ENCODE measurements at places on chromosomes 13 and 19.

DNA sequence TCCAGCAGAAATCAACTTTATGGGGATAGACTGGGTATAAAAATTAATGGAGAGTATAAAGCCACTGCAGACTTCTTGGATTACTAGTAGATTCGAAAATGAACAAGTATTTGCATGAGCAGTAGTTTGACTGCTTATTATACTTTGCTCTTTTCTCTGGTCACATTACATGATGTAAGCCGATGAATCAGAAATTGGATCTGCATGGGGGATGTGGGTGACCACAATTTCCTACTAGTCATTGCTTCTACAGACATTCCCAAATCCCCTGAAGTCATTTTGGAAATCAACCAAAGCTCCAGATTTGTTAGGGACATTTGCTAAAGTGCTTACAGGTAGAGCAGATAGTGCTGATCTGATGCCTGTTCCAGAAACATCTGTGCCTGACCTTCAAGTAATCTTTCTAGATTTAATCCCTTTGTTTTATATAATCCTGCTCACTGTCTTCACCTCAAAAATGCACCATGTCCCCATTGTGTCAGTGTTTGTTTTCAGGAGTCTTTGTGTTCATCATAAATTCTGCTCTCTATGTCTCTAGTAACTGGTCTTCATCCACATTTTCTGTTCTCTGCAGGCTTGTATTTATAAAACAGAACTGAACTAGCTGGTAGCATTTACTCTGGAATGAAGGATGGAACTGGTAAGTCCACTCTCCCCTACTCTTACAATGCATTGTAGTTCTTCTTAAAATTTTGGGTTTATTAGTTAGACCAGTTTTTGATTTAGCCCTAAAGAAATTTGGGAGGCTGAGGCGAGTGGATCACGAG, 201.5 kb upstream of the CSNK1A1L start:
- DNase-seq: peak; percentile 55

DNA sequence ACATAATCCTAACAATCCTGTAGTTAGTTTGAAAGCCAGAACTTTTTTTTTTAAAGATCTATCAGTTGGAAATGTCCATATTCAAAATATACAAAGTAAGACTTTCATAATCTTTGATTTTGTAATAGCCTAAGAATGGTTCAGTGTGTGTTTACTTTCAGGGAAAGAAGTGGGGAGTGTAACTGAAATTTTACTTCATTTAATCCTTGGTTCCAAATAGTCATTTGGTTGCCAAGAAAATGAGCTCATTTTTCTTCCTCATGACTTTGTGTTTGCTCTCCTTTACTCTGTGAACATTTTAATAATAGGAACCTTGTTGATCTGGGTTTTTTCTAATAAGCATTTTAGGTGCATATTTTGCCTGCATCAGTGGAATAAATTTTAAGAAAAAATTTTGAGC, 278.8 kb downstream of the SLITRK6 start:
- DNase-seq: no peak

DNA sequence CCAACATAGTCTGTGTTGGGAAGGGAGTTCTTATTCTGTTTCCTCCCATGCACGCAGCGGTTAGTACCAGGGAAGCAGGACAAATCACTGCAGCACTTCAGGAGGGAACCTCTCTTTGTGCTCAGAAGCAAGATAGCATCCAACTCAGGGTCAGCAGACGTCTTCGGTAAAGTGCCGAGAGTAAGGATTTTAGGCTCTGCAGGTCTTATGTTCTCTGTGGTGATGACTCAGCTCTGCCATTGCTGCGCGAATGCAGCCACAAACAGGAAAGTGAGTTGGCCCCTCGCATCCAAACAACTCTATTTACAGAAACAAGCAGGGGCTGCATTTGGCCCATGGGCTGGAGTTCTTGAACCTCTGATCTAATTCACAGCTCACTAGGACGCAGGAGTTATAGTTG, 122.1 kb upstream of the SPATA13 start:
- DNase-seq: no peak

DNA sequence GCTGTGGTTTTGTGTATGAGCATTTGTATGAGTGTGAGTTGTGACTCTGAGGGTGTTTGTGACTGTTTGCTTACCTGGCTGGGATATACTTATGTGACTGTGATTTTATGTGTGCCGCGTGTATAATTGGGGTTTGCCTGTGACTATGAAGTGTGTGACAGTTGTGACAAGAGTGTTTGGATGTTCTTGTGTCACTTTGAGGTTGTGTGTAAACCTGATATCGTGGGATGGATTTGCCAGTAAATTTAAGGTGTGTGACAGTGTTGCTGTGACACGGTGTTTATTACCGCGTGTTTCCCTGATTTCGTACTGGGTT, 442 bp downstream of the ZNF420 start:
- DNase-seq: no peak

- no peak for DNase-seq
These were observed 21.5 kb upstream of the SDHAF1 start for GRCh38 chr19:35973487-35973886.

GRCh38 chr13:80881942-80882445, 541.1 kb upstream of the SPRY2 start:
- no peak for DNase-seq

- DNase-seq: no peak
These were observed 484.5 kb downstream of the GPC5 start for GRCh38 chr13:91882918-91883317.

- no peak for DNase-seq
These were observed 1872.7 kb downstream of the OLFM4 start for GRCh38 chr13:54901316-54901715.

- DNase-seq: no peak
These were observed 11.0 kb downstream of the FRY start for GRCh38 chr13:32042551-32042950.

GRCh38 chr19:47471733-47472457, at the start of gene SLC8A2:
SLC8A2 (minus strand) TSS chr19:47471893; CDS start chr19:47466403, 5,490 bp downstream.
- peak; percentile 13 for DNase-seq

DNA sequence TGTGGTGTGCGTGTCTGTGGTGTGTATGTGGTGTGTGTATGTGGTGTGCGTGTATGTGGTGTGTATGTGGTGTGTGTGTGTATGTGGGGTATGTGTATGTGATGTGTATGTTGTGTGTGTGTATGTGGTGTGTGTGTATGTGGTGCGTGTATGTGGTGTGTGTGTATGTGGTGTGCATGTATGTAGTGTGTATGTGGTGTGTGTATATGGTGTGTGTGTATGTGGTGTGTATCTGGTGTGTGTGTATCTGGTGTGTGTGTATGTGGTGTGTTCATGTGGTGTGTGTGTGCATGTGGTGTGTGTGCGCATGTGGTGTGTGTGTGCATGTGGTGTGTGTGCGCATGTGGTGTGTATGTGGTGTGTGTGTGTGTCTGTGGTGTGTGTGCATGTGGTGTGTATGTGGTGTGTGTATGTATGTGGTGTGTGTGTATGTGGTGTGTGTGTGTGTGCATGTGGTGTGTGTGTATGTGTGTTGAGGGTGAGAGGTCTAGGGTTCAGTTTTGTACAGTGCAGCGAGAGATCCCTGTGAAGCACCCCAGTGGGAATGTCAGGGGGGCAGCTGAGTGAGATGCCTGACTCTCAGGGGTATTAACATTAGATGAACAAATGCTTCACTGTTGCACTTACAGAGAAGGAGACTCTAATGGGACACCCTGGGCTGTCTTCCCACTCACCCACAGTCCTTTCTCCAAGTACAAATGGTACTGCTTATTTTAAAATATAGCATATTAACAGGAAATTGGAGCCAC, 61.3 kb upstream of the MEDAG start:
- no peak for DNase-seq

GRCh38 chr19:33737681-33738371, 58.8 kb upstream of the KCTD15 start:
- no peak for DNase-seq

- no peak for DNase-seq
These were observed 10.8 kb downstream of the LATS2 start for GRCh38 chr13:21050288-21051197.

DNA sequence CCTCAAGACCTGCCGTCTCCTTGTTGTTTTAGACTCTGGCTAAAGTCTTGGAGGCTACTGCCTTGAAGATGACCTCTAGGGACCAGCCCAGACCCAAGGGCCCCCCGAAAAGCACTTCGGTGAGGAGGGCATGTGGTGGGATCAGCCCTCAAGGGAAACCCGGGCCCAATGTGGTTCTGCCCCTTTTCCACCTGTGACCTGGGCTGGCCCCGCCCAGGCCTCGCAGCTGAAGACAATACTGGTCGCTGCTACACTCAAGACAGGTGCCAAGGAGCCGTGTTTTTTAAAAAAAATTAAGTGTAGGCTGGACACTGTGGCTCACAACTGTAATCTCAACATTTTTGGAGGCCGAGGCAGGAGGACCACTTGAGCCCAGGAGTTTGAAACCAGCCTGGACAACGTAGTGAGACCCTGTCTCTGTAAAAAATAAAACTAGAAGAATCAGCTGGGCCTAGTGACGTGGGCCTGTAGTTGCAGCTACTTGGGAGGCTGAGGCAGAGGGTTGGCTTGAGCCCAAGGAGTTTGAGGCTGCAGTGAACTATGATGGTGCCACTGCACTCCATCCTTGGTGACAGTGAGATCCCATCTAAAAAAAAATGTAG, 903 bp downstream of the TLE6 start:
- no peak for DNase-seq

GRCh38 chr13:88464851-88465250, 793.7 kb downstream of the SLITRK5 start:
- DNase-seq: no peak

DNA sequence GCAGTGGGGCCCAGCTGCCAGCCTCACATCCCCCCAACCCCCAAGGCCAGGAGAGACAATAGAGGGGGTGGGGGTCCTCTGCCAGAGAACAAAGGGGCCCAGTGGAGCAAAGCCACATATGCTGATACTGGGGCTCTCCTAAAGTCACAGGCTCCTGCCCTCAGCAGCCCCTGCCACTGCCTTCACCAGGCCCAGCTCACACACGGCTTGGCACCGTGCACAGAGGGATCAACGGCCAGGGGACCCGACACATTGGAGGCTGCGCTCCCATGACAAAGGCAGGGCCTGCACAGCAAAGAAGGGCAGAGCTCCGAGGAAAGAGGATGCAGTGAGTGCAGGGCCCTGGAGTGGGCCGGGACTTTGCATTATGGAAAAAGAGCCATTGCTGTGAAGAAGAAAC, 146.4 kb downstream of the KDM4B start:
- DNase-seq: no peak

DNA sequence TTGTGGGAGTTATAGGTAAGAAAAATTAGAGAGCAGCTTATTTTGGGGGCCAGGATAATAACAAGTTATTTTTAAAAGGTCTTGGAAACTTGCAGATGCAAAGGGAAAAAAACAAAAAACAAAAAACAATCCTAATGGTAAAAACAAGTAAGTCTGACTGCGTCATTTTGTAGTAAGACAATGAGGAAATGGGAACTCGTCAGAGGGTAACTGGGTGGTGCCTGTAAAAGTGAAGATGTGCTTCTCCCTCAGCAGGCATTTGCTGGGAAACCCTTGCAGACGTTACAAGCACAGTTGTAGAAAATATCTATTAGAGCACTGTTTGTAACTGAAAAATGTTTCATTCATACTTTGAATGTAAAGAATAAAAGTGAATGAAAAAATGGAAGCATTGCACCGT, 2.2 kb upstream of the TNFSF13B start:
- DNase-seq: no peak

- DNase-seq: no peak
These were observed 100.7 kb downstream of the SERP2 start for GRCh38 chr13:44474122-44474910.

- no peak for DNase-seq
These were observed 3.2 kb upstream of the IL17D start for GRCh38 chr13:20700288-20700687.

GRCh38 chr13:31947105-31947504, 84.5 kb upstream of the FRY start:
- DNase-seq: no peak

DNA sequence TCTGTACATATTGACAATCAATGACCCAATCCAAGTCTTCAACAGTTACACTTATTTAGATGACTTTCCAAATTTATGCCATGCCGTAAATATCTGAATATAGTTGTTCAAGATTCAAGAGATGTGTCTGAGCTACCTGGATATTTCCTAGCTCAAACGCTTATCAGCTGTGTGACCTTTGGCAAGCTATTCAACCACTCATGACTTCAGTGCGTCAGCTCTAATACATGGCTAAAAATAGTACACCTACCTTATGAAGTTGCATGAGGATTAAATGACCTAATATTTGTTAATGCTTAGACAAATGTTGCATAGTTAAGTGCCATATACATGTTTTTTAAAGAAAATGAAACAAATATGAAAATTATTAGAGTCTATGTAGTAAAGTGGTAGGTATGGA, 704.1 kb downstream of the OLFM4 start:
- no peak for DNase-seq

DNA sequence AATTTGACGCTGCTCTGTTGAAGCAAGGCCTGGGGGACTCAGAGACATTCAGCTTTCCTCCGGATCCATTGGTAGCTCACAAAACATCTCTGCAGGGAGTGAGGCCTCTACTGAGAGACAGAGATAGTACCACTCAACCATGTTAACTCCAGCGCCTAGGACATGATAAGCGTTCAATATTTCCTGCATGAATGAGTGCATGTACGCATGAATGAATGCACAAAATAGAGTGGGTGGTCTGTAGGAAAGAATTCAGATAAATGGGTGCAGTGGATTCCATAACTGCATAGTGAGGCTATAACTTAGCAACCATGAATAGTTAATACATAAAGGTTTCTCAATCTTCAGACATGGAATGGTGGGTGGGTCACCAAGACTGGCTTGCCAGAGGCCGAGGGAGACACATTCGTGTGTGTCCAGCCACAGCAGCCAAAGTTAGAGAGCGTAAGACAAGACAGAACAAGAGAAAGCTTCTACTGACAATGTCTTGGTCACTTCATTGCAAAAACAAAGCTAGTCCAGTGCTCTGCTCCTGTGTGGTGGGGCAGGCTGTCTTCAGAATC, 36.3 kb upstream of the RCBTB2 start:
- DNase-seq: no peak

GRCh38 chr13:42671502-42671901, 97.5 kb downstream of the TNFSF11 start:
- no peak for DNase-seq

GRCh38 chr13:26914624-26915023, 154.0 kb upstream of the GPR12 start:
- no peak for DNase-seq

DNA sequence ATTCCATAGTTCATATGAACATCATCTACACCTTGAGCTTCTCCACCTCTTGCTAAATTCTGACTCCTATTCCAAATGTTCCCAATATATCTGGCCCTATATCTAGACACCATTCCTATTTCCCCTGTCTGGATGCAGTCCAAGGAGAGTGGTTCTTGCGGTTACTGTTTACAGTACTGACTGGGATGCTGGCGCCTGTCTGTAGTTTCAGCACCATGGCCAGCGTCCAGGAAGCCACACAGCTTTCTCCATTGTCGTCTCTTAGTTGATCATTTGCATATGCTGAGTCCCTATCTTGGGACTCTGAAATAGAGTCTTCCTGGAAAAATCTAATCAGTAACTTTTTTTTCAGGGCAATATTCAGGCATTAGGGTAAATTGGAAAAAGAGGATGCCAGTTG, 14.9 kb downstream of the LAIR2 start:
- no peak for DNase-seq

GRCh38 chr13:113226873-113227450, 17.5 kb downstream of the CUL4A start:
- no peak for DNase-seq

- DNase-seq: peak; percentile 32
These were observed 122.4 kb downstream of the TRPC4 start for GRCh38 chr13:37747071-37747612.
